Cerebellar cortex (tissue), 1 donor: ENCODE measurements at places on chromosomes 13 and 19.
A peak's percentile ranks its signal among the peaks of the same experiment; 100 is the strongest.

DNA sequence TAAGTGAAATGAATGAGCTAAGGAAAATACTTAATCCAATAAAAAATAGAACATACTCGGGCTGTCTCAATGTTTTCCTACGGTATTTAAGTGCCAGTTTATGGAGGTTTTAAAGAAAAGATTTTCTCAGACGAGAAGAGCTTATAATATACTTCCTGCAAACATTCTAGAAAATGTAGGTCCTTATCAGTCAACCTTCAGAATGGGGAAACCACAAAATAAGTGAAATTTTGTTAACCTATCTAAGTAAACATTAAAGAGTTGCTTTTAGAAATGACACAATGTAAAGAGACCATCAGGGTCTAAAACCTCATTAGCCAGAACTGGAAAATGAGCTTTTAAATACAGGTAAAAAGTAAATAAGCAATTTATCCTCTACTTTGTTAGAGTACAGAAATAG, 12.1 kb downstream of the MIR17HG start:
- DNase-seq = no peak

DNA sequence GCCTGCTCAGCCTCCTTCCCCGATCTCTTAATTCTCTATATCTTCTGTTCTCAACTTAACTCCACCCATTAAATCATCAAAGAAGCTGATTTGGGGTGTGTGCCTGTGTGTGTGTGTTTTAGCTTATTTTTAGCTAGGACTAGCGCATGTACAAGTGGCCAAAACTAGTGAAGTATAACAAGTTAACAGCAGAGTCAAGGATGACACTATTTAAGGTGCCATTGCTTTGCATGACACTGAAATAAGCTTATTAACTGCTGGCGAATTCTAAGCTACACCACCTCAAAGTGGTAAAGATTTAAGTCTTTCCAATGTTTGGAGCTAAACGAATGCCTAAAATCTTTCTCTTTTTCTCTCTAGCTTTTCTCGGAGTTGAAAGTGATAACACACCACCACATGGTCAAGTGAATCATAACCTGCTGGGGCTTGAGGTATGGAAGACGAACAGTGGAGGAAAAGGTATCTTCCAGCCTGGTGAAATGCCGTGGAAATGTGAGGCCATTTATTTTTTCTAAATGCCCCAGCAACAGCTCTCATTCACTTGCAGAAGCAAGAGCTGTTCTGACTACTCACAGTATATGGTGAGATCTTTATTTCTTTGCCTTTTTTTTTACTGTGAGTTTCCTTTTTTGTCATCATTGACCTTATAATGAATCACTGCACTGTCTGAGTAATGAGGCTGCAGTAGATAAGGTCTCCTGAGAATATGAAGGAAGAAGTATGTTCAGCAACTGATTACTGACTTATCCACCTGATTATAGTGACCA, 570.3 kb downstream of the PCDH9 start:
- DNase-seq = no peak

DNA sequence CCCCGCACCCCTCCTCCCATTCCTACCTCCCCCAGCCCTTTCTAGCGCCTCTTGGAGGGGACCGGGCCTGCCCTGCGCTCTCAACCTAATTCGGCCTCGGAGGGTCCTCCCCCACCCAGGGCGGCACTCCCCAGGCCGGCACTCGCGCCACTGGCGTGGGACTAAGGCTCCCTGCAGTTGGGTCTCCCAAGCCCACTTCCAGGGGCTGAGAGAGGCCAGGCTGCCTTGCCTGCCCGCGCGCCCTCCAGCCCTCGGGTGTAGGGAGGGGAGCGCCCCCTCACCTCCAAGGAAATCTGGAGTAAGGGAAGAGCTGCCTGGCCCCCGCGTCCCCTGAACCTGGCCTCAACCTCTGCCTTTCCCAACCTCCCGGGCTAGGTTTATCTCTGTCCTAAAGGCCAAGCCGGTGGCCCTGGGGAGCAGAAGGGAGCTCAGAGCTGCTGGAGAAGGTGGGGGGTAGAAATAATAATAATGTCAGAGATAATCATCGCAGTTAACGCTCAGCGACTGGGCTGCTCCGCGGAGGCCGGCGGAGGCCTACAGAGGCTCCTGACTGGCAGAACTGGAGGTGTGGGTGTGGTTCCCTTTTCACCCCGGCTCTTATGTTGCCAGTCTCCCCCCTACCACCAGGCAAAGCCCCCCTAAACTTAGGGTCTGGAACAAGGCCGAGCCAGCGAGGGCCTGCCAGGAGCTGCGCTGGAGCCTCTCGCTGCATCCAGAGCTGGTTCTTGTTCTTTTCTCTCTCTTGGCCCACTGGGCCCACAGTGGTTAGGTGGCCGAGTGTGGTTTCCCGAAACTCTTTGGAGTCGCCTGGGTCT, 9.6 kb downstream of the ZIC2 start:
- DNase-seq = peak; percentile 44

DNA sequence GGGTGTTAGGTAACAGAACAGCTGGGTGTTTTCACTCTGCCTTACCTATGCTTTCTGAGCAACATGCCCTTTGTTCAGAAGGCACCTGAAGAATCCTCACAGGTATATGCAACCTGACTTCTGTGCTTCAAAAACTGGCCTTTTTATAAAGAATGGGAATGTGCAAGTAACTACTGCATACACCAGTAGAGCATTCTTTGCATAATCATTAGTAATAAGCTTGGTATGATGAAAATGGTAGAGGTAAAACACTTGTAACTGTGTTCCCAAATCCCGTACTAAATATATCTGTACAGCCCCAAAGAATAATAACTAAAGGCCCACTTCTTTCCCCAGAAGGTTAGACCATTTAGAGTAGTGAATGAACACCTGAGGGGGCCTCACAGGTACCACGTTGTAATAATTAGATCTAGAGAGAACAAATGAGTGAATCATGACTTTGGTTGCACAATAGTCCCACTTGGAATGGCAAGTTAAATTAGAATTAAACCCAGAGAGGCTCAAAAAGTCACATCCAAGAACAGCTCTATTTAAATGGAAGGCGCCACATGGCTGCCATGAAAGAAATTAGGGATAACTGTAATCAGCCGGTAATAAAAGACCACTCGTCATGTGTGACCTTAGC, 413.9 kb downstream of the KLF12 start:
- DNase-seq = no peak

GRCh38 chr13:49421391-49421790, 22.5 kb downstream of the CAB39L start:
- peak; percentile 21 for DNase-seq
